Activated CD8-positive, alpha-beta memory T cell treated with anti-CD3 and anti-CD28 coated beads for 1 hour (primary cell): ENCODE measurements at places on chromosomes 5 and 9.

DNA sequence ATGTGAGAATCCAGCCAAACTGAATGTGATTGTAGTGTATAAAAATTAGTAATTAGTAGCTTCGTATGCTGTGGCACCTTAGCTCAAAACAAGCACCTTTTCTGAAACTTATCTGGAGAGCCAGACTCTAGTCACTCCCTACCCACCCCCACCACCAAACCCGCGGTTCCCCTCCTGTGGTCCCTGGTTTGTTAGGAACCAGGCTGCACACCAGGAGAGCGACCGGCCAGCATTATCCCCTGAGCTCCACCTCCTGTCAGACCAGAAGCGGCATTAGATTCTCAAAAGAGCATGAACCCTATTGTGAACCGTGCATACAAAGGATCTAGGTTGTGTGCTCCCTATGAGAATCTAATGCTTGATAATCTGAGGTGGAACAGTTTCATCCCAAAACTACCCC is 498.6 kb downstream of the CHSY3 start:
- DNase-seq = no peak

GRCh38 chr5:133348406-133348805 is 263.9 kb downstream of the FSTL4 start:
- DNase-seq = no peak

- DNase-seq = no peak
These were observed 119.7 kb upstream of the RPS23 start for GRCh38 chr5:82397741-82398320.

- no peak for DNase-seq
These were observed 3.4 kb upstream of the SLC46A2 start for GRCh38 chr9:112894041-112894440.

GRCh38 chr9:110668570-110669167 is at the start of gene MUSK:
MUSK (plus strand) TSS chr9:110668791; CDS start chr9:110668905, 114 bp downstream.
- no peak for DNase-seq

- no peak for DNase-seq
These were observed 177.2 kb downstream of the GNAQ start for GRCh38 chr9:77854258-77854915.

DNA sequence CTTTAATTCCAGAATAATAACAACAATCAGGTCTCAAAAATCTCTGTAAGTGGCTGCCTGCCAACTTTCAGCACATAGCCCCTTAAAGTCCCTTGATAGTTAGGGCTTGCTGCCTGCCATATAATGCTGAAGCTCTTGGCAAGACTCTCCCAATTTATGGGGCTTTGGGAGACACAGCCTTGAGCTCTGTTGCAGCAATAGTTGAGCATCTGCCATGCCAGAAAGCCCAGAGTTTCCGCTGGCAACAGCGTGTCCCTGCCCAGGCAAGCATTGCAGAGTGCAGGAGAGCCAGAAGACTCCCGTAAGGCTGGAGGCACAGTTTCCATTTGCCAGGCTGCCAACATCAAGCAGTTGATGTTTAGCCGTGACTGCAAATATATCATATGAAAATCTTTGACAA is 678.5 kb upstream of the NUDT12 start:
- DNase-seq = no peak

GRCh38 chr5:167533814-167534795 is 757.3 kb upstream of the WWC1 start:
- DNase-seq = no peak

DNA sequence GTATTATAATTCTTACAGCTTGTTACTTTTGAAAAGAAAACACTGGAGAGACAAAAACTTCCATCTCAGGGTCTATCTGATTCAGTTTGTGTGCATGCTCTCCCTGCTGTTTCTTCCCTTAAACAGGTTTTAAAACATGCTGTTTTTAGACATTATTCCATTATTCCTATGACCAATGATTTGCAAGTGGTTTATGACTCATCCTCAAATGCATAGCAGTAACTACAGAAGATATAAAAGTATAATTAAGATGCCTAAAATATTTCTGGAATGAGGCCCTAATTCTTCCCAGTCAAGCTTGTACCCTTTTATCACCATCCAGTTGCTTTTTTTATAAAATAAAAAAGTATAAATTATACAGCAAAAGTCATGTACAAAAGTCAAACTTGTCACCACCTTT is 3.7 kb downstream of the DTWD2 start:
- DNase-seq = no peak

DNA sequence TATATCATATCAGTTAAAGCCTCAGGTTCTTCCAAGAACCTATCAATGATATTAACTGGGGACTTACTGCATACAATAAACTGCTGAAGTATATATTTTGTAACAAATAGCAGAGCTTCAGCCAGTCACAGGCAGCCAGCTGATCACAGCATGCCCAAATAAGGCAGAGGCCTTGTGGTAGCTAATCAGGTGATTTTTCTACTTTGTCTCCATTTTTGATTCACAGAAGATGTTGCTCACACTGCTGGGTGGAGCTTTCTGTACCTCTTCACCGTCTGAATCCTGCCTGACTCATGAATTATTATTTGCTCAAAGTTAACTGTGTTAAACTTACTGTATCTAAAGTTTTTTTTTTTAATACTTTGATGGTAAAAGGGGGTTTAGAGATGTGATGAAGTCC is 357.4 kb downstream of the PSAT1 start:
- no peak for DNase-seq

DNA sequence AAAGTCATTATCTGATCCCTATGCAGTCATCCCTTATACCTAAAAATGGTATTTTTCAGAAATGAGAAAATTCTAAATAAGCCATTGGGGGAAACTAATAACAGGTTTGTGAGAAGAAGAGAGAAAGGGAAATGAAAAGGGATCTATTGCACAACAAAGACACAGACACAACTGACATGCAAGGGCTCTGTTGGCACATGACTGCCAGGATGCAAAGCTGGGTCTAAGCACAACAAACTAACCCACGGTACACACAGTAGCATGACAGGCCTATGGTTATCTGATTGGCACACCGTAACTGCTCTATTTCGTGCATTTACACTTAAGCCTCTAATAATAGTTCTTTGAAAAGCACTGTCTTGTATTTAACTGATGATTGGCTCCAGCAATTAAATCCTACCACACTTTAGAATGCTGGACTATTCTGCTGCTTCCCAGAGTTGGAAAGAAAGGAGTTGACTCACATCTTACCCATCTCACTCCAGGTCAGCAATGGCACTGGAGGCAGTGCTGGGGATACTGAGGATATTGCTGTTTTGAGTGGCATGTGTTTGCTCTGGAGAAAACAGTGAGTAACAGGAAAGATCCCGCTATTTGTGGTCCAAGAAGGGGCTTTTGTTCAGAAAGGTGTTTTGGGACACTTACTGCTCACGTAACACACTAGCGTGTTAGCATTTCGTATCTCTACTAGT is 328.3 kb downstream of the GLIS3 start:
- DNase-seq = no peak

- no peak for DNase-seq
These were observed 107.3 kb upstream of the WWC1 start for GRCh38 chr5:168184103-168184502.

GRCh38 chr9:279674-280073 is 65.0 kb downstream of the DOCK8 start:
- no peak for DNase-seq

DNA sequence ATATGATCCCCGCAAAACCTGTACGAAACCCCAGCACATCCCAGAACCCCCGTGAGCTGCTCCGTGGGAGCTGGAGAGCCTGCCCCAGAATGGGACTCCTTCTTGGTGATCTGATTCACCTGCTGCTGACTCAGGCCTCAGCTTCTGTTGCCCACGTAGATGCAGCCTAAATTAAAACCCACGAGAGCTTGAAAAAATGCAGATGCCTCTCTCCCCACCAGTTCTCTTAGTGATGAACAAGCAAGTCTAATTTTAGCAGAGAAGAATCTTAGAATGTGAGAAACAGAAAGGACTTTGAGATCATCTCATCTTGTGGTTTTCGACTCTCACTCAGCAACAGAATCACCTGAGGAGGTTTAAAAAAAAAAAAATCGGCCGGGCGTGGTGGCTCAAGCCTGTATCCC is 57.6 kb downstream of the TMOD1 start:
- no peak for DNase-seq

GRCh38 chr9:17068671-17069070 is 66.2 kb upstream of the CNTLN start:
- DNase-seq = no peak

GRCh38 chr5:5183189-5183699 is 43.1 kb downstream of the ADAMTS16 start:
- DNase-seq = no peak

- DNase-seq = no peak
These were observed 47.6 kb downstream of the MCTP1 start for GRCh38 chr5:95237324-95237723.

DNA sequence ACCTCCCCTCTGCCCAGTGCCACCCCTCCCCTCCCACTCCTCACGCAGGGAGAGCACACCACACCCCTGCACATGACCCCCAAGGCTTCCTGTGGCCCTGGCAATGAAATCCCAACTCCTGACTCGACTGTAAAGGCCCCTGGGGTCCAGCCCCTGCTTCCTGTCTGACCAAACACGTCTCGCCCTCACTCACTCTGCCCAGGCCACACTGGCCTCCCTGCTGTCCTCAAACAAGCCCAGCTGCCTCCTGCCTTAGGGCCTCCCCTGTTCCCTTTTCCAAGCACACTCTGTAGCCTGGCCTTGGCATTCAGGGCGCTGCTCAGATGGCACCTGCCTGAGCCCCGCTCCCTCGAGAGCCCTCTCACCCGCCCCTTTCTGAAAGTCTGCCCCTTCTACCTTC is 42.4 kb downstream of the HK3 start:
- no peak for DNase-seq

DNA sequence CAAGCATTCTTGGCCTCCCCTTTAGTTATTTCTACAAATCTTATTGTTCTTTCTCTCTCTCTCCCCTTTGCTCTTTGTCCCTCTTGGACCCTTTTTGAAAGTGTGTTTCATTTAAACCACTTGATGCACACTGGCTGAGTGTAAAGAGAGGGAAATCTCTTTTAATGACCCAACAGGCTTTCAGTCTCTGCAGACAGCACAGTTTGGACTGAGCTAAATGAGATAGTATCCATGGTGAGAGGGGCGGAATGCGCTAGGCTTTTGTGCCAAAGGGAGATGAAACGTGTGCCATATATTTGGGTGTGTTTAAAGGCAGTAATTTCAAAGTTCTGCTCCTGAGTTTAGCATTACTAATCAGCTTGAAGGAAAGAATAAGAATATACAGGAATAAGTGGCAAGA is 184.9 kb downstream of the PCSK1 start:
- DNase-seq = no peak

- DNase-seq = no peak
These were observed 9.5 kb upstream of the TIFAB start for GRCh38 chr5:135461481-135462151.

GRCh38 chr9:105503881-105504280 is 54.0 kb upstream of the FKTN start:
- DNase-seq = no peak

DNA sequence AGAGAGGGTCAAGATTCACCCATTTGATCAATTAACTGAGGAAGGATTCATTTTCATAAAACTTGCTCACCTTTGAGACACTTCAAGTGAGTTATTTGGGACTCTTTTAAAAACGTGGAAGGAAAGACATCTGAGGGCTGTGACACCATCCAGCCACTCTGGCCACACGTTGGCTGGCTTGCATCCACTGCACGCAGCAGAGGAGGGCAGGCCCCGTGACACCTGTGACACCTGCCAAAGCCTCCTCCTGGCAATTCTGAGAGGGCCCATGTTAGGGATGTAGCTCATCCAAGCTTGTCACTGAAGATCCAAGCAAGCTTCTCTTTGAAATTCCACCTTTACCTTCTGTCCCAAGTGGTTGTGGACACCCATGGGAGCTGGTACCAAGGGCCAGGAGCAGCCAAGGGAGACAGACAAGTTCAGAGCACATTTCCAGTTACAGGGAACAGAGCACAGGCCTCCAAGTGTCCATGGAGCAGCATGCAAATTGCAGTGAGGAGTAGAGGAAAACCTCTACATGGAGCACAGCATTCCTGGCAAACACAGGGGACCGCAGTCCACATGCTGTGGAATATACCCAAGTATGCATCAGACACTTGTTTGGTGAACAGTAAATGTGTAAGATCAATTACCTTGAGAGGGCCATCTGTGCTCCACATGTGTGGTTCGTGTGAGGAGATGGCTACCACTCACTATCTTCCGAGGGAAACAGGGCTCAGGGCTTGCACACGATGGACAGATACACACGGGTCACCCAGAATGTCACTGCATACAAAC is 4.8 kb downstream of the PRSS3 start:
- no peak for DNase-seq

DNA sequence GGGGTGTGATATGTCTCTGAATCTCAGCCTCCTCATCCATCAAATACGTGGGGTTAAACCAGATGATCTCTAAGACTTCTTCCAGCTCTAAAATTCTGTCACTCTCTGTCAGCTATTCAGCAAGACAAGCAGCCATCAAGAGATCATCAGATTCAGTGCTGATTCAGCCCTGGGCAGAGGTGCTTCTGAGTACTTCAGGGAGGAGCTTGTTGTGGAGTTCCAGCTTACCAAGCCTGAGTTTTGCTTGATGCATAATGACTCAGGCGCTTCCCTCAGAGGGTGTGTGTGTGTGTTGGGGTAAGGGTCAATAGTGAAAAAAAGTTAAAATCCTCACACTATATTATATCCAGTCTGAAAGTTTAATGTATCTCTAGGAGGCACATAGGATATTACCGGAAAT is 29.6 kb upstream of the TAF1L start:
- no peak for DNase-seq

DNA sequence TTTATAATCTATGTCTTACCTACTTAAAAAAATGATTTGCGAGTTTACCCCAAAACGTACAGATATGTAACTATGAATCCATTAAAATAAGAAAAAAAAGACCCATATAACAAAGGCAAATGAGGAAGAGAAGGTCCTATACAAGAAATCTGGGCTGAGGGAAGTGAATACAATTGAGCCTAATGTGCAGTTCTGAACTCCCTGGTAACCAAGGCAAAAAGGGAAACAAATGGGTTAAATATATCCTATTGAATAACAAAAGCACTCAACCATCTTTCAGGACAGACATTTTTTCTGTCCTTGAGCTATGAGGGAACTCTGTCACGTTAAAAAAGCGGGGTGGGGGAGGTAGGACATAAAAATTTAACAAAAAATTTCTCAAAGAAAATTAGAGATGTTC is 78.6 kb downstream of the PTPN3 start:
- no peak for DNase-seq

GRCh38 chr9:129719135-129719534 is 33.7 kb downstream of the PTGES start:
- no peak for DNase-seq

DNA sequence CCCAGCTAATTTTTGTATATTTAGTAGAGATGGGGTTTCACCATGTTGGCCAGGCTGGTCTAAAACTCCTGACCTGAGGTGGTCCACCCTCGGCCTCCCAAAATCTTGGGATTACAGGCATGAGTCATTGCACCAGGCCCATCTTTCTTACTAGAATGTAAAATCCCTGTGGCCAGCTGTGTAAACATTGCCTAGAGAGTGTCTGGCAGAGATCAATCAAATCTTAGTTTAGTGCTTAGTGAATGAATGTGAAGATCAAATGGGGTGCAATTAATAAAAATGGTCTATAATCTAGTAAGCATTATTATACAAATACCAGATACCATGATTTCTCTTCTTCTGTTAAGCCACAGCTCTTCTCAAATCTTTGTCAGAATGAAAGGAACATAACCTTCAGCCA is 289.9 kb downstream of the KCTD16 start:
- DNase-seq = no peak

- peak; percentile 31 for DNase-seq
These were observed 24.9 kb downstream of the PCDHGC5 start for GRCh38 chr5:141513627-141514329.

- DNase-seq = no peak
These were observed 227.9 kb upstream of the CLINT1 start for GRCh38 chr5:158086856-158087255.

GRCh38 chr5:83711982-83712601 is 8.6 kb downstream of the HAPLN1 start:
- no peak for DNase-seq
